ENCODE measurements at places on chromosomes 7 and 10. TPM values are rescaled to one million over a fixed set of nuclear protein-coding genes. Genes with fewer than 3 reads are reported as not detected.

ZNF117 gene
- total RNA-seq: 8.9 TPM

VIPR2 gene
- 10.8 TPM for total RNA-seq

RTKN2 gene
- total RNA-seq: 0.17 TPM

GRCh38 chr7:69683002-69683401 is 84.7 kb downstream of the AUTS2 start:
- no peak for DNase-seq
- peaks cover 25% of the 10 kb centered on the region for H3K4me1 ChIP-seq
- H3K27me3 ChIP-seq: no peaks in the 10 kb centered on the region
- H3K36me3 ChIP-seq: no peaks in the 10 kb centered on the region
- H3K4me3 ChIP-seq: no peak overlapping the region

GRCh38 chr7:103843689-103844480 is 145.6 kb downstream of the RELN start:
- no peak overlapping the region for H3K27ac ChIP-seq
- no peaks in the 10 kb centered on the region for H3K27me3 ChIP-seq
- H3K4me1 ChIP-seq: no peaks in the 10 kb centered on the region
- H3K4me3 ChIP-seq: no peak overlapping the region
- DNase-seq: no peak

DNA sequence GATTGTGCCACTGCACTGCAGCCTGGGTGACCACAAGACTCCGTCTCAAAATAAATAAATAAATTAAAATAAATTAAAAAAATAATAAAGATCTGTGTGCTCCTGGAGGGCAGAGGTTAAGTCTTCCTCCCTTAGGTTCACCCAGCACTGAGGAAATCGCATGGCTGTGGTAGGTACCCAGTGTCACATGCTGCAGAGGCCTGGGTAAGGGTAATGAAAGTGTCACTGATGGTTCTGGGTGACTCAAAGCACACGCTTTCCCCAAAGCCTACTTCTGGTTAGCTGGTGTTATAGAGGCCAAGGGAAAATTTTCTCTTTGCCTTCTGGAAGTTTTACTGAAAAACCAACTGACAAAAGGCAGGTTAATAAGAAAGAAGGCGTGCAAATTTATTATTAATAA is 88.8 kb upstream of the ITGB1 start:
- no peak for DNase-seq
- H3K4me3 ChIP-seq: no peak overlapping the region
- H3K4me1 ChIP-seq: no peaks in the 10 kb centered on the region
- H3K36me3 ChIP-seq: no peaks in the 10 kb centered on the region
- H3K27me3 ChIP-seq: no peaks in the 10 kb centered on the region

DNA sequence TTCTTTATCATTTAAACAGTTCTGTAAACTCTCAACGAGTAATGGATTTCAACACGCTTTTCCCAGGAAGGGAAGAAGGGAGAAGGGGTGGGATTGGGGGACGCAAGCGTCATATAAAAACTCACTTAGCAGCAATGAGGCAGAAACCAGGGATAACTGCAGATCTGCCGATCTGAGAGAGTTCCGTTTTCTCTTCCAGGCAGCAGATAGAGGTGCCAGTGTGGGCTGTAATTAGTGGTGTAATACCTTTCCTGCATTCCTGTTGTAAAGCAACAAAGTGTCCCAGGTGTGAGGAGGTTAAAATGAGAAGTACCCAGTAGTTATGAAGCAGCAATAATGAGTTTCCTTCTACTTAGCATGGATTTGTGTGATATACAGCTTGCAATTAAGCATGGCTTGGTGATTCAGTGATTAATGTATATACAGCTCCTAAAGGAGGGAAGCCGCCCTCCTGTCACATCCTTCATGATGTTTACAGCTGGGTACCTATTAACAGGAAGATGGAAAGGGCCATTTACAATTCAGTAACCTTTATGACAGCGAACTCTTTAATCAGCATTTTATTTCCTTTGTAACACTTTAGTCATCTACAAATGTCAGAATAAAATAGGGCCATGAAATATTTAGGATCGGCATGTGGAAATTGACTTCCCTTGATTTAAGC is 271.9 kb downstream of the LRMDA start:
- no peak overlapping the region for H3K27ac ChIP-seq
- no peaks in the 10 kb centered on the region for H3K36me3 ChIP-seq
- no peak overlapping the region for H3K4me3 ChIP-seq
- no peak for DNase-seq
- H3K4me1 ChIP-seq: no peaks in the 10 kb centered on the region

DNA sequence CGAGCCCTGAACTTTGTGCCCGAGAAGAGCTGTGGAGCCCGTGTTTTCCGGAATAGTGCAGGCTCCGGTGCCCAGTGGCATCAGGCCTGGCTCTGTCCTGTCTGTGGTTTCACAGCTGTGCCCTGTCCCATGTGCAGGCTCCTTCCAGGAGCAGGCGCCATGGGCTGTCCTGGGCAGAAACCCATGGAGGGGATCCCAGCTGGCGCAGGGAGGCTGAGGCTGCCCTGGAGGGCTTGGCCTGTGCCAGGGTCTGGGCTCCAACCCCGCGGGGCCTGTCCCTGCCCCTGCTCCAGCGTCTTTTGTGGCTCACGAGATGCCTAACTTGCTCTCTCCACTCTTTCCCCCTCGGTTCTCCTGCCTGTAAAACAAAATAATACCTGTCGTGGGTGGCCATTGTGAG is 23.3 kb upstream of the CRHR2 start:
- no peak overlapping the region for H3K27ac ChIP-seq
- no peaks in the 10 kb centered on the region for H3K4me1 ChIP-seq
- H3K27me3 ChIP-seq: no peaks in the 10 kb centered on the region

DNA sequence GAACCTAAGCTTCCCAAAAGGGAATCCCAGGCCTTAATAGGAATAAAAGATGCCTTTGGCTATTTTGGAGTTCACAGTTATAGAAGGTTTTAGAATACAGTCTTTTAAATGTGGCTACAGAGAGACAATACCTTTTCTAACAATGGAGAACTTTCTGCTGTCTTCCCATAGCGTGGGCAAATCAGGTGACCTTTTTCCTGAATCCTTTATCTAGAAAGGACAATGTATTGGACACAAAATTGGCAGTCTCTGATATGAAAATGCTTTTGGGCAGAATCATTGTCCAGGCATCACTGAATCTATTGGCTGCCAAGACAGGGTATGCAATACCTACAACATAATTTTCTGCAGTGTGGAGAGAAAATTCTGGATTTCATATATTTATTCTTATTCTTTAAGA is 7.8 kb upstream of the ABLIM1 start:
- DNase-seq: no peak
- no peaks in the 10 kb centered on the region for H3K27me3 ChIP-seq
- no peak overlapping the region for H3K4me3 ChIP-seq
- H3K4me1 ChIP-seq: no peaks in the 10 kb centered on the region

- H3K4me1 ChIP-seq: no peaks in the 10 kb centered on the region
- no peak overlapping the region for H3K4me3 ChIP-seq
- no peaks in the 10 kb centered on the region for H3K27me3 ChIP-seq
- no peaks in the 10 kb centered on the region for H3K36me3 ChIP-seq
- no peak for DNase-seq
Measured at GRCh38 chr7:117949232-117949631, 76.0 kb upstream of the CTTNBP2 start.

- no peaks in the 10 kb centered on the region for H3K27me3 ChIP-seq
- peaks cover 6% of the 10 kb centered on the region for H3K4me1 ChIP-seq
- no peak overlapping the region for H3K27ac ChIP-seq
- H3K4me3 ChIP-seq: no peak overlapping the region
- DNase-seq: no peak
Measured at GRCh38 chr10:76031099-76031498, 599.7 kb downstream of the LRMDA start.

DNA sequence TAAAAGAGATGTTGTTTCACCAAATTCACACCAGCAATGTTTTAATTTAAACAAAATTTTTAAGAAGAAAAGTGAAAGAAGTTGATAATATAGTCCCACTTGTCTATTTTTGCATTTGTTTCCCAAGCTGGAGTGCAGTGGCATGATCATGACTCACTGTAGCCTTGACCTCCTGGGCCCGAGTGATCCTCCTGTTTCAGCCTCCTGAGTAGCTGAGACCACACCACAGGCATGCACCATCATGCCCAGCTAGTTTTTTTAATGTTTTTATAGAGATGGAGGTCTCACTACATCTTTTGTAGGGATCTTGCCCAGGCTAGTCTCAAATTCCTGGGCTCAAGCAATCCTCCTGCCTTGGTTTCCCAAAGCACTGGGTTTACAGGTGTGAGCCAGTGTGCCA is 14.1 kb upstream of the NDUFA5 start:
- no peak overlapping the region for H3K27ac ChIP-seq
- no peaks in the 10 kb centered on the region for H3K4me1 ChIP-seq
- H3K27me3 ChIP-seq: no peaks in the 10 kb centered on the region
- no peak for DNase-seq
- no peak overlapping the region for H3K4me3 ChIP-seq
- H3K36me3 ChIP-seq: no peaks in the 10 kb centered on the region

Data from ovary (tissue), 10 donors.